ENCODE measurements at places on chromosomes 5 and 9.

DNA sequence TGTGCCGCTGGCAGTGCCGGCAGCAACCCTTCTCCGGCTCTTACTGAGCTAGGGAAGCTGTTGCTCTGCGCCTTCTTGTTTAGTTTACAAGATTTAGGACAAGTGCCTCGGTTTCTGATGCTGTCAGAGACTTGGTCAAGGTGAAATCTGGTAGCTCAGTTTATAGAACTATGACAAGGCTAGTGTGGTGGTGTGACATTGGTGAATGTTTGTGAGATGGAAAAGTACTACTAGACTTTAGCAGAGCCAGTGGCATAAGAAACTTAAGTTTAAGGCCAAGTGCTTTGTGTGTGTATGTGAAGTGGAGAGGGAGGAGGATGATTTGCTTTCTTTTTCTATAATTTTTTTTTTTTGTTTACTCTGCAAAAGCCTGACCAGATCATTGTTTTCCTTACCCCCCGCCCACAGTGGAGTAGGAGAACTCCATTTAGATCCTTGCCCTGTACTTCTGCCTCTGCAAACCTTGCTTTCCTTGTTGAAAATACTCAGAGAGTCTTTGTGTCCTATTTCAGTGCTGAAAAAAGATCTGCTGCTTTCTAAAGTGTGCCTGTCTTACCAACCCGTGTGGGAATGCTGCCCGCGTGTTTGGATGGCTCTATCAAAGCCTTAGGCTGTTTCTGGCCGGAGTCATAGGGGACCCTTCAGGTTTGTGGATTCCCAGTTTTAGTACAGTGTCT lies 75.9 kb downstream of the TRIO start:
- DNase-seq: no peak

- no peak for DNase-seq
Observed at GRCh38 chr9:2043881-2044462, 28.8 kb downstream of the SMARCA2 start.

DNA sequence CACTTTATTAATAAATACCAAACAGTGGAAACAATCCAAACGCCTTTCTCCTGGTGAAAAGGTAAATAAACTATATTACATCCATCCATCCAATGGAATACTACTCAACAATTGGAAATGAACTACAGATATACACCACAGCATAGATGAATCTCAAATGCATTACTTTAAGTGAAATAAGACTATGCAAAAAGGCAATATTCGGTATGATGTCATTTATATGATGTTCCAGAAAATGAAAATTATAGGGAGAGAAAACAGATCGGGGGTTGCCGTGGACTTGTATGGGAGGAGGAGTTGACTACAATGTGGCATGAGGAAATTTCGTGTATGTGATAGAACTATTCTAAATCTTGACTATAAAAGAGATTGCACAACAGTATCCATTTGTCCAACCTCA lies 27.5 kb upstream of the SLIT3 start:
- no peak for DNase-seq

GRCh38 chr9:26786564-26786963 lies 106.0 kb downstream of the CAAP1 start:
- no peak for DNase-seq

DNA sequence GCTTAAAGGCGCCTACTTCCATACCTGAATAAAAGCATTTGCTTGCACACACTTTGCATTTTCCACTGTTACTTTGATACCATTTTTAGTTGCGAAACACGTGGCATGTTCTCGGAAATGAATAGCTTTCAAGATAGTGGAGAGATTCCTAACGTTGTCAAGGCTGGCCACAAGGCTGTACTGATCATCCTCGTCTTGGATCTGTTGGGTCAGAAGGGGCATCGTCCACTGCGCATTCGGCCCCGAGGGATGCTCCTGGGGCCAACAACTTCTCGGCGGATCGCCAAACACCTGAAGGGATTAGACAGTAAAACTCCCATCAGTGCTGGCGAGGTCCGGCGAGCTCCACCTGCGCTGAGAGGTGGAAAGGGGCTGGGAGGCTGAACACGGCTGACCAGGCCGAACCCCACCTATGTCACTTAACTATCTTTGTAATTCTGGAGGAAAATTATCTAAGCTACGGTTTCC lies 599 bp downstream of the RAD1 start:
- DNase-seq: no peak
